SJSA1 (cell line): ENCODE measurements at places on chromosomes 6 and 20.

- no peak for DNase-seq
Measured at GRCh38 chr20:49659056-49659455, 54.6 kb downstream of the B4GALT5 start.

DNA sequence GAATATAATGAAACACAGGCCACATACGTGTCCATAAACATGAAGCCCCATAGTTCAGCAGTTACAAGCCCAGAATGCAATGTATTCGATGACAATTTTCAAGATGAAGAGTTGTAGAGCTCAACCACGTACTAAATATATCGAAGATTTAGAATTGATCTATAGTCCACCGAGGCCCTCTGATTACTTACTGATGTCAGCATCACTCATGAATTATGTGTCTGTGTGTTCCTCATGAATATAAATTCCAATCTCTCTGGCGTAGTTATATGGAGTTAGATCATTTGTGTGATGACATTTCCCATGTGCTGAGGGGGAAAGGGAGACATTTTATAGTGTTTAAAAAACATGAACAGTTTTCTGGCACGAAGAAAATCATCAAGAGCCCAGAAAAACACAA lies 97.5 kb downstream of the PFDN4 start:
- no peak for DNase-seq

- DNase-seq: no peak
Measured at GRCh38 chr6:164101859-164102258, 687.3 kb downstream of the QKI start.

DNA sequence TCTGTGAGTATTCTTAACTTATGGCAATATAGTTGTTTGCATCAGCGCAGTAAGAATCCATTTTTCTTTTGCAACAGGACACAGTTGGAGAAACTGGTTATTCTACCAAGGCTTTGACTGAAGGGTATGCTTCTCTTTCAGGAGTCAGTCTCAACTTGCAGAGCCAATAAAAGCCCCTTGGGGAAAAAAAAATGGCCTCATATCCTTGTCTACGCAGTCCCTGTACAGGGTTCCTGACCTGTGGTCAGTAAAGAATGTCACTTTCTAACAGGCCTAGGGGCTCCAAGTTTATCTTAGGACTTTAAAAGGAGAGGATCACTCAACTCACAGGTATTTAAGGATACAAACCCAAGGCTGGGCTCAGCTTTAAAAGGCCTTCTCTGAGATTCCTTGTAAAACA lies 6.9 kb upstream of the RNGTT start:
- DNase-seq: no peak

GRCh38 chr6:101722471-101722870 lies 329.0 kb downstream of the GRIK2 start:
- DNase-seq: no peak

GRCh38 chr6:130381459-130382380 lies 15.9 kb downstream of the TMEM200A start:
- no peak for DNase-seq

GRCh38 chr6:5078121-5078669 lies 6.9 kb upstream of the PPP1R3G start:
- DNase-seq: no peak

DNA sequence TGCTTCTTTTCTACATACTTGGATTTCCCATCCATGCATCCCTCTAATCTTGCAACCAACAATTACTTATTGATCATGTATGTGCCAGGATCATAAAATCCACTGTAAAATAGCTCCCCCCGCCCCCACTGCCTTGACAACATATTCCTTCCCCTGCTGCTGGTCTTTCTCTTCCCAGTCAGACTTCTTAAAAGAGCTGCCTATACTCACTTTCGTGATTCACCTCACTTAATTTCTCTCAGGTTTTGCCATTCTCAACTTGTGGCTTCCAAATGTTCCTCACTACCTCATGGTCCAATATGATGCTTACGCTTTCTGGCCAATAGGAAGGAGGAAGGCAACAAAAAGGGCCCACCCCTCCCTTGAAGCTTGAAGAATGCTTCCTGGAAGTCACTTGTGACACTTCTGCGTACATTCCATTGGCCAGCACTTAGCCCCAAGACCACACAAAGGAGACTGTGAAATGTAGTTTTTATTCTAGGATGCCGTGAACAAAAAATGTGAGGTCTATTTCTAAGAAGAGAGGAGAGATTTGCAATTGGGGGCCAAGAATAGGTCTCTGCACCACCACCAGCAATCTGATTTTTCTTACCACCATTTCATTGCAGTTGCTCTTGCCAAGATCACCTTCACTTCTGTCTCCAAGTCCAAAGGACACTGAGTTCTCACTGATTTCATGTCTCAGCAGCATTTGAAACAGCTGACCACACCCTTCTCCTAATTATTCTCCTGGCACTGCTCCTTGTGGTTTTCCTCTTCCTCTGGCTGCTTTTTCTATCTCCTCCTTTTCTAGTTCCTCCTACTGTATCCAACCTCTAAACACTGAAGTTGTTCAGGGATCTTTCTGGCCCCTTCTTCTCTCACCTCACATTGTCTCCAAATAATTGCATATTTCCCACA lies 30.8 kb downstream of the CD164 start:
- DNase-seq: peak; percentile 6

DNA sequence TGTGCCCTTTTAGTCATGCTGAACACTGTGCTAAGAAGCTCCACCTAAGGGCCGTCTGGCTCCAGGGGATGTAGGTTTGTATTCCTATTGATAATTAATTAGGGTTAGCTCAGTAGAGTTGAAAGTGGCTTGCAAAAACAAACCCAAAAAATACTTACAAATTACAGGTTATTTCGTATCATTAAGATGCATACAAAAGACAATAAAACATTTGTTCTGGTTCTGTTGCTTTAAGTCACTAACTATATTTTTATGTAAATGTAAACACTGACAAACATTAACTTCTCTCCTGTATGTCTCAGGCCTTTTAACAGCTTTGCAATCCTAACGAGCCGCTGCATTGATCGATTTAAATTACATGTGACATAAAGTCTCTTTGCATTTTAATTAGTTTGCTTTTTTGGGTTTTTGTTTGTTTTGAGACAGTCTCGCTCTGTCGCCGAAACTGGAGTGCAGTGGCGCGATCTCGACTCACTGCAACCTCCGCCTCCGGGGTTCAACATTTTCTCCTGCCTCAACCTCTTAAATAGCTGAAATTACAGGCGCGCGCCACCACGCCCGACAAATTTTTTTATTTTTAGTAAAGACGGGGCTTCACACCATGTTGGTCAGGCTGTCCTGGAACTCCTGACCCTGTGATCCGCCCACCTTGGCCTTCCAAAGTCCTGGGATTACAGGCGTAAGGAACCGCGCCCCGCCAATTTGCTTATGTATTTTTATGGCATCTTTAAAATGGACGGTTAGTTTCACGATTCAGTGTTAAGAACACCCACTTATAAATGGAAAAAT lies 110.9 kb downstream of the HFE start:
- peak; percentile 75 for DNase-seq

DNA sequence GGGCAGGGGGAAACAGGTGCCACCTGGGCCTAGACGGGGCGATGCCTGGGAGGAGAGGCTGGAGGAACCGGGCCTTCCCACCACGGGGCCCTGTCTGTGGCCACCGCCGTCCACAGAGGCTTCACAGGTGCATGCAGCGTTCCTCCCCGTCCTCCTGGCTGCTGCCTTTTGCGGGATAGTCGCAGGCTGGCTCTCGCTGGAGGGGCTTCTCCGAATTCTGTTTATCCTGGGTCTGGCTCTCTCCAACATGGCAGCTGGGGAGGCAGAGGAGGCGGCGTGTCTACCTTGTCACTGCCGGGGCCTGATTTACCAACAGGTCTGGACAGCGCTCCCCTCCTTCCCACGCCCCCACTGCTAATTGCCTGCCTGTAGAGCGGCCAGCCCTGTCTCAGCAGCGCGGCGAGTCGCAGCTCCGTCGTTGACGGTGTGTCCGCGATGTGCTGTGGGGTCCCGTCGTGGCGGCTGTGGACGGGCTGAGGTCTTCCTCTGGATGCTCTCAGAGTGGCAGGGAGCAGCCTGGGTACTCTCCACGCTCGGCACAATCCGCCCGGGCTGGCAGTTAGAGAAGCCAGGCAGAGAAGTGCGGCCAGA lies 262.9 kb downstream of the TAF4 start:
- no peak for DNase-seq

GRCh38 chr6:44268095-44268628 lies 2.1 kb upstream of the TMEM151B start:
- peak; percentile 49 for DNase-seq

- DNase-seq: no peak
Measured at GRCh38 chr20:11170025-11170424, 496.2 kb upstream of the JAG1 start.

DNA sequence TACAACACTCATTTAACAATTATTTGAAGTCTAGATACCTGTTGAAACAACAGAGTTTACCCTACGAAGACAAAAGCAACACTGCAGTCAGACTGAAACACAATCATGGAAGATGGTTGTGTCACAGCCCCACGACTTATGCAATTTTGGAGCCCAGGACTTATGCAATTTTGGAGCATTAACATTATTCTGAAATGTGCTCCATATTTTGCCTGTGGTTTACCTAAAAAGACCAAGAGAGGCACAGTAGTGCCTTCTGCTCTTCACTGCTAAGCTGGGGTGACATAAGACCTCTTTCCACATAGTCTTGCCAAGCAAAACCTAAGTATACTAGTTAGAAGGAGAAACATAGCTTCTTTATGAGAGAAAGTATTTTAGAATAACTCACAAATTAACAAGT lies 216.5 kb downstream of the PTPRK start:
- DNase-seq: no peak

- DNase-seq: no peak
Measured at GRCh38 chr6:129889580-129889979, 28.5 kb upstream of the TMEM244 start.

- no peak for DNase-seq
Measured at GRCh38 chr6:153044295-153044694, 41.8 kb upstream of the MTRF1L start.

GRCh38 chr6:142265476-142265875 lies 36.3 kb upstream of the ADGRG6 start:
- no peak for DNase-seq

DNA sequence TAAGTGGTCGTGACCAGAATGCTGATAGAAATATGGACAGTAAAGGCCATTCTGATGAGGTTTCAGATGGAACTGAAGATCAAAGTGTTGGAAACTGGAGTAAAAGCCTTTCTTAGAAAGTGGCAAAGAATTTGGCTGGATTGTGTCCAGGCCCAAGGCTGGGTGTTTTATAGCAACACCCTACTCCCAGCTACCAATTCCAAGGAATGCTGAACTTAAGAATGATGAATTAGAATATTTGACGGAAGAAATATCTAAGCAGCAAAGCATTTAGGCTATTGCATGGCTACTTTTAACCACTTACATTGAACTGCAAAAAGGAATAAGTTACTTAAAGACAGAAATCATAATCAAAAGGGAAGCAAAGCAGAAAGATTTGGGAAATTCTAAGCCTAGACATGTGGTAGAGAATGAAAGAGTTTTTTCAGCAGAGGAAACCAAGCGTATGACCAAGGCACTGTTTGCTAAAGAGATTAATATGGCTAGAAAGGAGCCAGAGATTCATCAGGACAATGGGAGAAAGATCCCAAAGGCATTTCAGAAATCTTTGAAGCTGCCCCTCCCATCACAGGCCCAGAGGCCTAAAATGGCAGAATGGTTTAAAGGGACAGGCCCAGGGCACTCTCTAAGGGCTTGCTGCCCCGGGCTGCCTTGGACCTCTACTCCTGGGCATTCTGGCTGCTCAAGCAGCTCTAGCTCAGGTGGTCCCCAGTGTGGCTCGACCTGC lies 25.8 kb downstream of the SDHAF4 start:
- no peak for DNase-seq

DNA sequence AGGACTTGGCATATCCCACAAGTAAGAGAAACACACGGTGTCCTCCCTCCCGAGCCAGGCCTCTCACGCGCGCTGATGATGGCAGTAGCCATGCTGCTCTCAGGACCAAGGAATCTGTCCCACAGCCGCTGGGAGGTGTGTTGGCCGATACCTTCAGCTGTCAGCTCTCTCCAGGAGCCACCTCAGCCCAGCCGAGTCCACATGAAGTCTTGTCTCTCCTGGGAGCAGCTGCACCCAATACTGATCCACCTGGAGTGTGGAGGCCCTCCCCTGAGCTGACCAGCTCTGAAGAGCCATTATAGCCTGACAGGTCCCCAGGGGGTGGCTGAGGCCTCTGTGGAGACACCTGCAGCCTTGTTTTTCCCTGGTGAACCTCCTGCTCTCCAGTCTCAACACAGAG lies 23.8 kb upstream of the NXT1 start:
- DNase-seq: no peak

- DNase-seq: no peak
Measured at GRCh38 chr20:60754856-60755255, 497.2 kb upstream of the CDH4 start.

- no peak for DNase-seq
Measured at GRCh38 chr6:10416863-10417641, 2.2 kb upstream of the TFAP2A start.

- DNase-seq: no peak
Measured at GRCh38 chr6:10779076-10779475, 31.5 kb downstream of the TMEM14B start.

DNA sequence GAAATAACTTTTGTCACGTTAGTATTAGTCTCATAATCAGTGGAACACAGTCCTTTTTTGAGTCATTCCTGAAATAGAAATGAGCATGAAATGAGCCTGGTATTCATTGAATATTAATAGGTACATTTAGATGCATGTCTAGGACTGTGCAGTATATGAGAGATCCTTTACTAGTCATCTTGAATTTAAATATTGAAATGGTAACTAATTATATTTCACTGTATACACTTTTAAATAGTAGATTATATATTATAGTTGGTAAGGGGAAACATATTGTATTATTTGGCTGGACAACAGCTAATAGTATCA lies 59.4 kb downstream of the RSPO3 start:
- no peak for DNase-seq

DNA sequence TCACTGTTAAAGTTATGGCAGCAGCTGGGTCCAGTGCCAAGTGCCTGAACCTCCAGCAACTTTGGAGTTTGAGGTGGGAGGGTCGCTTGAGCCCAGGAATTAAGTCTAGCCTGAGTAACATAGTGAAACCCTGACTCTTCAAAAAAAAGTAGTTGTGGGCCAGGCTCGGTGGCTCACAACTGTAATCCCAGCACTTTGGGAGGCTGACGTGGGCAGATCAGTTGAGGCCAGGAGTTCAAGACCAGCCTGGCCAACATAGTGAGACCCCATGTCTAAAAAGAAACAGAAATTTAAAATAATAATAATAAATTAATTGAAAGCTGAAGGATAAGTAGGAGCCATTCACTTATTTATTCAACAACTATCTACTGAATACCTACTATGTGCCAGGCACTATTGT lies 33.8 kb downstream of the FKBP5 start:
- DNase-seq: no peak

- DNase-seq: no peak
Measured at GRCh38 chr6:20426177-20427082, 24.8 kb downstream of the E2F3 start.

DNA sequence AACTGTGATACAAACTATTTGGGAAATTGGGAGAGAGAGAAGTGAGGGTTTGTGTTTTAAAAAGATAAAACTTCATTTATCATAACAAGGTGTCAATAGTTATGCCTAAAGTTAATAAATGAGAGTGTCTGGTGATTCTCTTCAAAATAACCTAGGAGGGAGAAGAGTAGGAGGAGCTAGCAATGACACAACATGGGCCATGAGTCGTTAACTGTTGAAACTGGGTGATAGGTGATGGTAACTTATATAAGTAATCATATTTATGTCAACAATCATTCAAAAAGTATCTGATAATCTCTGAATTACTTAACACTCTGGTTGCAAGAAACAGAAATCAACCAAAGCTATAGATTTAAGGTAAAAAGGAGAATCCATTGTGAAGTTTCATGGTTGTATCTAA lies 46.8 kb upstream of the INSM1 start:
- DNase-seq: no peak

GRCh38 chr6:96537726-96538125 lies 16.1 kb downstream of the UFL1 start:
- DNase-seq: no peak

GRCh38 chr6:65700561-65700960 lies 6.5 kb downstream of the EYS start:
- no peak for DNase-seq
